Panc1 (cell line): ENCODE measurements at places on chromosomes 2 and 18. TPM values are rescaled to one million over a fixed set of nuclear protein-coding genes. Genes with fewer than 3 reads are reported as not detected.

The FZD7 gene
- 38.1 TPM for total RNA-seq

The PPM1G gene
- total RNA-seq = 115 TPM

The DNER gene
- 0.31 TPM for total RNA-seq

The ACADL gene
- not detected for total RNA-seq

The SLC4A5 gene
- total RNA-seq = 1.2 TPM

DNA sequence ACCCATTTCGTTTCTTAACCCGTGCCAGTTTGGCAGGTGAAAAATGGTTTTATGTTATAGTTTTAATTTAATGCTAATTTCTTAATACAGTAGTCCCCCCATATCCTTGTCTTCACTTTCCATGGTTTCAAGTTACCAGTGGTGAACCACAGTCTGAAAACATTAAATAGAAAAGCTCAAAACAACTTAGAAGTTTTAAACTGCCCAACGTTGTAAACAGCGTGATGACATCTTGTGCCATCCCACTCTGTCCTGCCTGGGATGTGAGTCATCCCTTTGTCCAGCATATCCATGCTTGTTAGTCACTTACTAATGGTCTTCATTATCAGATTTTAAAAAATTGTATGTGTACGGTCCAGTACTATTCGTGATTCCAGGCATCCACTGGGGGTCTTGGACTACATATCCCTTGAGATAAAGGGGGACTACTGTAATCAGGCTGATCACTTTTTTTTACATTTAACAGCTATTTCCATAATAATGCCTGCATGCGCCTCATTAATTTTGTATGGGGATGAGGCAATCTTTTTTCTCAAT, 31.9 kb downstream of the SLC66A3 start:
- DNase-seq = peak; percentile 22

DNA sequence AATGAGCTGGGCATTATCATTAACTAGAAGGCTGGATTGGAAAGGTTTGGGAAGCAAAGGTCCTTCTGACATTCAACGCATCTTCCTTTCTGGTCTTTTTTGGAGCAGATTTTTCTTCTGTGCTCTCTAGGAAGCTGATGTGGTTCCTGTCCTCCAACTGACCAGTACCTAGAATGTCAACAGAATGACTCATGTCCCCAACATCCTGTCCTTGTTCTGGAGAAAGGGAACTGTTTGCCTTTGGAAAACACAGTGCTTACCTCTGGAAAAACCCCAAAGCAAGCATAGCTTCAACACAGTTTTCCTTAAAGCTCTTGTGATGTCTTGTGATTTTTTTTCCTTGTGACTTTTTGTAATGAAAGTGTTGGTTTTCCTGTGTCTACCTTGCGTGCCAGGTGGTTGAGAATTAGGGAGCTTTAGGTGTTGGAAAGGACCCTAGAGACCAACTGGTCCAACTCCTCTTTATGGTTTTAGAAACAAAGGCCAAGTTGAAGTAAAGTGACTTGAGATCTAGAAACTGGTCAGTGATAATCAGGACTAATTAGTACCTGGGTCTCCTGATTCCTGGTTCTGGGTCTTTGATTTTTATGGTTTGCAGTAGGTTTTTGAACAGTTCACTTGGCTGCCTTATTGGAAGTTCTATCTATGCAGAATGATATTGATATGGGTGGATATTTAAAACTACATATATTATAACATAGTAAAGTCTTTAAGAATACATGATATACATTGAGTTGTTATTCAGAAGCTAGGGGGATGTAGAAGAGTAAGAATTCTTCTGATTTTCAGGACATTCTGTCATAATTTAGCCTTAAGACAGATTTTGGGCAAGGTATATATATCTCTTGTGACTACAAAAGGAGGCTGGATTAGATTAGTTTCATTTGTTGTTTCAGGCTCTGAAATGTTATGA, 70.5 kb downstream of the FMNL2 start:
- peak; percentile 67 for DNase-seq

DNA sequence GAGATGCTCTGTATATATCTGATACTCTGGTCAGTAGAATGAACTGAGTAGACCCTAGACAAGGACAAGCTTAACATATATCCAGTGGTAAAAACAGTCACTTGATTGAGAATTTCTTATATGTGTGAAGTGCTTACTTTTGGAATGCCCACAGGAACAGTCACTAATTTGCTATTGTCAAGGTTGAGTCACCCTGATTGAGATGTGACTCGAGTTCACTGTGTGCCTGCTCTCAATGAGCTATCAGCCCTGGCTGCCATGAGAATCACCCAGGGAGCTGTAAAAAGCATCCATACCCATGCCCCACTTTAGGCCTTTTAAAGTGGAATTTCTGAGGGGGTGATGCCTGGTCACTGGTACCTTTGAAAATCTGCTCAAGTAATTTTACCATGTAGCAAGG, 283.7 kb downstream of the SUCLG1 start:
- DNase-seq = no peak

DNA sequence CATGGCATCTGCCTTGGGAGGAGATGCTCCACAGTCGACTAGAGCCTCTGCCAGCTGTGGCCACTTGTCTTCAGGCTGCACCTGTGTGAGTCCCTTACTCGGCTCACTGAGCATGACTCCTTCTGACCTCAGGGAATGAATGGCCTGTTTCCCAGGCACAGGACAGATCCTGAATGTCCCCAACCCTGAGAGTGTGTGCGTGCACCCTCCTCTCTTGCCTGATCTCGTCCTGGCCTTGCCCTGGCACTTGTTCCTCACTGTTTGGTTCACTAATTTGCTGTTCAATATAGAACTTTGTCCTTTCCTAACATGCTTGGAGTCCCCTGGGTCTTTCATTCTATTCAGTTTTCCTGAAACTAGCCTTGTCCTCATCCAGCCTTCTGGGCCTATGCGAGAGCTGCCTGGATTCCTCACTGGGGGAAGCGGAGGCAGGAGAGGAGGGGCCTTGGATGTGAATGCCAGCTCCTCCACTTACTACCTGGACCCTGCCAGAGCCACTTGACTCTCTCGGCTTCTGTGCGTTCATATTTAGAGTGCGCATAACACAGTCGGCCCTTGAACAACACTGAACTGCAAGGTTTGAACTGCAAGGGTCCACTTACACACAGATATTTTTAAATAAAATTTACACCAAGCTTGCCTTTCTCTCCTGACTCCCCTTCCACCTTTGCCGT, 184.8 kb downstream of the ACKR3 start:
- no peak for DNase-seq

GRCh38 chr2:65164426-65164891, 34.6 kb upstream of the RAB1A start:
- DNase-seq = no peak

DNA sequence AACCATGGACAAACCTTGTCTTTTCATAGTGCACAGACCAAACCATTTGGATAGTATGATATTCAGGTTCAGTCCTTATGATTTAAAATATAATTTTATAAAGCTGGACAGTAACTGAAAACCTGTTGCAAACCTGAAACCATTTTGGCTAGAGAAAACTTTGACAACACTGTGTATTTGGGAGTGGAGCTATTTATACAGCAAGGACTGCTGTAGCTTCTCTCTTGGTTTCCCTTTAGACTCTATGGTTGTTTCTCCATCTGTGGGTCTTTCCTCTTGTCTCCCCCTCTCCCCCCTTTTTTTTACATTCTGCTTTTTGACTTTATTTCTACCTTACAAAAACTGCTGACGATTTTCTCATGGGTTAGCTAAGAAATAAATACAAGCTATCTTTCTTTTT, 581.7 kb downstream of the SLC4A3 start:
- no peak for DNase-seq

GRCh38 chr2:230956827-230957755, 32.0 kb upstream of the GPR55 start:
- no peak for DNase-seq

- DNase-seq = no peak
These were observed 2.5 kb upstream of the ASIC4 start for GRCh38 chr2:219511547-219512325.

- no peak for DNase-seq
These were observed 221.8 kb downstream of the SPP2 start for GRCh38 chr2:234272069-234272850.

GRCh38 chr18:62331581-62332356, 6.7 kb downstream of the TNFRSF11A start:
- peak; percentile 59 for DNase-seq
